ENCODE measurements at places on chromosomes 12 and 14. TPM values are rescaled to one million over a fixed set of nuclear protein-coding genes. Genes with fewer than 3 reads are reported as not detected.

AQP2 gene
- not detected for total RNA-seq

CEBPE gene
- not detected for total RNA-seq

ZC3H14 gene
- total RNA-seq: 38.6 TPM

IL26 gene
- total RNA-seq: not detected

Data from body of pancreas (tissue), 4 donors.